ENCODE measurements at places on chromosomes 16 and 17.

- no peak for DNase-seq
These were observed 23.1 kb upstream of the TMEM94 start for GRCh38 chr17:75433218-75433783.

GRCh38 chr17:28319598-28319935, 567 bp downstream of the TMEM97 start:
- DNase-seq = no peak

DNA sequence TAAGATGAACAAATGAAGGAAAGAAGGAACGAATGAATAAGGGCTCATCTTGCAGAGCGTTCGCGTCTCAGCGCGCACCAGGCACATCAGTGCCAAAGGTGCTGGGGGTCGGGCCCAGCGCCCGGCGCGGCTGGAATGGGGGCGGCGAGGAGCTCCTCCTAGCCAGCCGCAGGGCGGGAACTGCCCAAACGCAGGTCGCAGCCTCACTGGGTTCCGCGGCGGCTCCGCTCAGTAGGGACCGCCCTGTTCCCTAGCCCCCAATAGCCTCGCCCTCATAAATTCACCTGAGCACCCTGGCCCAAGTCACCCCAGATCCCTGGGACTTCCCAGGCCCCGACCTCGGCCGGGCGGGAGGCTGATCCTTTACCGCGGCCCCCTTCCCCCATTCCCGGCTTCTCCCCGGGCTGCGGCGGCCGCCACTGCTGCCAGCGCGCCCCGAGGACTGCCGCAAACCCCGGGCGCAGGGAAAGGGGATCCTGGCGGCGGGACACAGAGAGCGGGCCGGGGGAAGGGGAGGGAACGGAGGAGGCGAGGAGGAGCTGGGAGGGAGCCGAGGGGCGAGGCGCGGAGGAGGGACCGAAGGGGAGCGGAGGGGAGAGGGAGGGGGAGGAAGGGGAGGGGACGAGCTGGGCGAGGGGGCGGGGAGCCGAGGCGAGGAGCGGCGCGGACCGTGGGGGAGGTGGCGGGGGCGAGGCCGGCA, 377 bp upstream of the CRHR1 start:
- DNase-seq = no peak

GRCh38 chr17:32259586-32259985, 6.0 kb upstream of the RHBDL3 start:
- no peak for DNase-seq

DNA sequence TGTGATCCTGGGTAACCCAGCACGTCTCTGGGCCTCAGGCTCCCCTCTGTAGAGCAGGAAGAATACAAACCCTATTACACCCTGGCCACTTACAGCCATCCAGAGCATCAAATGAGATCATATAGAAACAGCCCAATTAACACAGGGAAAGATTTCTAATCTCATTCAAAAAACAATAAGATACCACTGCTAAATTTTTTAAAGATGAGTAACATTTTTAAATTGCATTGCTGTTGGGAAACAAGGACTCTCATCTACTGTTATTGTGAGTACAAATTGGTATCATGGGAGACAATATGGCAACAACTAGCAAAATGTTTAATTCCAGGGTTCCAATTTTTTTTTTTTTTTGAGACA, 41.1 kb downstream of the SRL start:
- no peak for DNase-seq

DNA sequence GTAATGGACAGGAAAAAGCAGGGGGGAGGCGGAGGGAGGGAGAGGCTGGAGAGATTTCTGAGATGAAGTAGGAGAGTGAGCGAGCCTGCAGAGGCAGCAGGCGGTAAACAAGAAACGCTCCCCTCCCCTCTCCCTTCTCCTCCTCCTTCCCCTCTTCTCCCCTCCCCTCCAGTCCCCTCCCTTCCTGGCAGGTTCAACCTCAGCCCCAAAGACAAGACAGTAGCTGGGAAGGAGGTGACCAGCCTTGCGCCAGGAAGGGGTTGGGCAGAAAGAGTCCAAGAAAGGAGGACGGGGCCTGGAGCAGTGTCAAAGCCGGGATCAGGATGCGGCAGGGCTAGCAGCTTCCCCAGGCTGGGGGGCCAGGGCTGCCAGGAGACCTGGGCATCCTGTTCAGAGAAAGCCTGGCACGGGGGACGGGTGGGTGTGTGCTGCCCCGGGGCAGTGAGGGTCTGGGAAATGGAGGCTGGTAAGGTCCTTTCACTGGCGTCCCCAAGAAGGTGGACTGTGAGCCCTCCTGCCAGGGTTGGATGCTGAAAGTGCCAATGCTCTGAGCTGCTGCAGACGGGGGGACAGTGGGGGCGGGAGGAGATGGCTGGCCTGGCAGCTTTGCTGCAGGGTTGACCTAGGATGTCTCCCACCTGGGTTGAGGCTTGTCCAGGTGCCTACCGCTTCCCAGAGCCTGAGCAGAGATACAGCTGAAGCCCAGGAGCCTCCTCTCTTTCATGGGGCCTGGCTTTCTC, 261.6 kb upstream of the TNRC6C start:
- no peak for DNase-seq

GRCh38 chr17:64339516-64340490, 50.9 kb downstream of the PECAM1 start:
- DNase-seq = no peak

GRCh38 chr17:51166198-51166986, at the start of gene NME2:
Gene NME2 (plus strand): TSS chr17:51166411. CDS start chr17:51166831, 420 bp downstream.
- DNase-seq = peak; percentile 90

- DNase-seq = no peak
These were observed 229.1 kb upstream of the ZFHX3 start for GRCh38 chr16:73277071-73277470.

- DNase-seq = no peak
These were observed 140.2 kb upstream of the CIBAR2 start for GRCh38 chr16:85252461-85252860.

DNA sequence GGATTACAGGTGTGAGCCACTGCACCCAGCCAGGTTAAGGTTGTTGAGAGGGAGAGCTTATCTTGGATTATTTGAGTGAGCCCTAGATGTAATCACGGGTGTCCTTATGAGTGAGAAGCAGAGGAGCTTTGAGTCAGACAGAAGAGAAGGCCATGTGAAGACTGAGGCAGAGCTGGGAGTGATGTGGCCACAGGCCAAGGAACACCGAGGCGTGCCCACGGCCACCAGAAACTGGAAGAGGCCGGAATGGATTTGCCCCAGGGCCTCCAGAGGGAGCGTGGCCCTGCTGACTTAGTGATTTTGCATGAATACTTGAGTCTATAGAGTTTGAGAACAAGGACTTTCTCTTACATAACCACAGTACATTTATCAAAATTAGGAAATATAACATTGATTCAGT, 137.7 kb downstream of the RPTOR start:
- DNase-seq = no peak

GRCh38 chr16:24984903-24985675, 30.1 kb downstream of the ARHGAP17 start:
- no peak for DNase-seq

DNA sequence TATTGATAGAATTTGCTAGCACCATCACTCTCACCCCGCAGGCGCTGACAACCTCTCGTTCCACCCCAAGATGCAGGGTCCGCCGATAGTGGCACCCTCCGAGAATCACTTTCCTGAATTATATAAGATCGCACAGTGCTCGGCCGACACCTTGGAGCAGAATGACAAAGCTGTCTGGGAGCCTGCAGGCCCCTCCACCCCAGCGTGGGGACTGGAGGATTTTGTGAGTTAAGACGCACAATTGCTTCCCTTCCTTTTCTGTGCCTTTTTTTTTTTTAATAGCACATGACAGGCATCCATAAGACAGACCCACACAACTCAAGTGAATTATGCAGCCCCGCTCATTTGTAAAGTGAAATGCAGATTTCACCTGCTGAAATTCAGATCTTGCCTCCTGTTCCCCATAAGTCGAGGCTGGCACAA, 155.3 kb downstream of the C16orf78 start:
- DNase-seq = no peak

- peak; percentile 92 for DNase-seq
These were observed 33.2 kb downstream of the CYTH1 start for GRCh38 chr17:78748730-78749317.

DNA sequence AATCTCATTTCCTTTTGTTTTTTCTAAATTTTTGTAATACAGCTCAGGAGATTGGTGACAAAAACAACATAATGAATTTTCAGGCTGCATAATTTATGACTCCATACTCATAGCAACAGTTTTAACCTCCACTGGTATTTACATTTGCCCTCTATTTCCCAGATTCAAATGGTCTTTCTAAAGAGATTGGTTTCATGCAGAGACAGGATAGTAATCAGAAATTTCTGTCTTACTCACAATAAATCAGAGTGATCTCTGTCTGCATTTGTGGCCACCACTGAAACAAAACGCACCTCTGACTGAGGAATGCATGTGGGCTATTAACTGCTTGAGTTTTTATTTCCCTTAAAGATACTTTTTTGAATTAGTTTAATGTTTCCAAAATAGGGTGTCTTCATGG, 1526.0 kb downstream of the CDH8 start:
- no peak for DNase-seq

DNA sequence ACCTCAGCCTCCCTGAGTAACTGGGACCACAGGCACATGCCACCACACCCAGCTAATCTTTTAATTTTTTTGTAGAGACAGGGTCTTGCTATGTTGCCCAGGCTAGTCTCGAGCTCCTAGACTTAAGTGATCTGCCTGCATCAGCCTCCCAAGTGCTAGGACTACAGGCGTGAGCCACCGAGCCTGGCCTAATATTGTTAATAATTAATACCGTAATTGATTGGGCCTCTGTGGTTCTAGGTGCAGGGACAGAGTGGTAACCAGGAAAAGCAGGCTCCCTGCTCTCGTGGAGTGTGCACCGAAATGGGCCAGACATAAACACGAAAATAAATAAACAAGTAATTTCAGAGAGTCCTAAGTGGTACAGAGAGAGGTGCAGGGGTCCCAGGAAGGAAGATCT, 241.0 kb downstream of the GSG1L start:
- no peak for DNase-seq

GRCh38 chr17:64617125-64617780, 44.9 kb downstream of the SMURF2 start:
- DNase-seq = peak; percentile 37

DNA sequence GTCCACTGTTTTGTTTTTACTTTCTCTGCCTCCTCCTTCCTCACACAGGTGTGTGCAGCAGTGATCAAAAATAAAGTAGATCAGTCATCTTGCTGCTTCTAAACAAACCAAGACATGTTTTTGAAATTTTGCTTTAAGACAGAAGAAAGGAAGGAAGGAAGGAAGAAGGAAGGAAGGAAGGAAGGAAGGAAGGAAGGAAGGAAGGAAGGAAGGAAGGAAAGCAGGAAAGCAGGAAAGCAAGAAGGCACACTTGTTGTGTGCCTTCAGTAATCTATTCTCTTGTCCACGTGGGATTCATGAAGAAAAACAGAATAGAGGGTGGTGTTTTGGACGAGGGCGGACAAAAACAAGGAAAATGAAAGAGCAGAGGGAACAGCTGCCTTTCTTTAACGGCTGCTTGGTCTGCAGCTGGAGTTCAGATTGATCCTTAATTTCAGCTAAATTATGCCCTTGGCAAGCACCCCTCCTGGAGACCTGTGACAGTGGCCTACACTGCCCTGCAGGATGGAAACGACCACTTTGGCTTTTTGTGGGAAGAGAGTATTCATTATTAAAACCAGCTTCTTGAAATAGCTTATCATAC, 188.5 kb upstream of the IRX3 start:
- no peak for DNase-seq

DNA sequence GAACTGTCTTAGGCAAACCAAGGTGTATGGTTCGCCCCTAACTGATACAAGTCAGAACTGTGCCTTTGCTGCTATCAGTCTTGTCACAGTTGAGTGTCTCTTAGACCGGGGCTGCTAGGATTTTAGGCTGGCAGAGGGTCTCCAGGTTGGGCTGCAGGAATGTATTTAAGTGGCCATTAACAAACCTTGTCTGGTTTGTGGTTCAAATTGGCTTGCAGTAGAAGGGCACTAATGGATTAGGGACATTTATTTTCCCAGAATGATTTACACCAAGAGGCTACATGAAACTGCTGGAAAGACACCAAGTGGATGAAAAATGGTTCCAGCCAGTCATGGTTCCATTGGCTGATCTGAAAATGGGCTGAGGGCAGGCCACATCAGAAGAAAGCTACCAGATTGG, 5.1 kb downstream of the VAT1L start:
- DNase-seq = no peak

DNA sequence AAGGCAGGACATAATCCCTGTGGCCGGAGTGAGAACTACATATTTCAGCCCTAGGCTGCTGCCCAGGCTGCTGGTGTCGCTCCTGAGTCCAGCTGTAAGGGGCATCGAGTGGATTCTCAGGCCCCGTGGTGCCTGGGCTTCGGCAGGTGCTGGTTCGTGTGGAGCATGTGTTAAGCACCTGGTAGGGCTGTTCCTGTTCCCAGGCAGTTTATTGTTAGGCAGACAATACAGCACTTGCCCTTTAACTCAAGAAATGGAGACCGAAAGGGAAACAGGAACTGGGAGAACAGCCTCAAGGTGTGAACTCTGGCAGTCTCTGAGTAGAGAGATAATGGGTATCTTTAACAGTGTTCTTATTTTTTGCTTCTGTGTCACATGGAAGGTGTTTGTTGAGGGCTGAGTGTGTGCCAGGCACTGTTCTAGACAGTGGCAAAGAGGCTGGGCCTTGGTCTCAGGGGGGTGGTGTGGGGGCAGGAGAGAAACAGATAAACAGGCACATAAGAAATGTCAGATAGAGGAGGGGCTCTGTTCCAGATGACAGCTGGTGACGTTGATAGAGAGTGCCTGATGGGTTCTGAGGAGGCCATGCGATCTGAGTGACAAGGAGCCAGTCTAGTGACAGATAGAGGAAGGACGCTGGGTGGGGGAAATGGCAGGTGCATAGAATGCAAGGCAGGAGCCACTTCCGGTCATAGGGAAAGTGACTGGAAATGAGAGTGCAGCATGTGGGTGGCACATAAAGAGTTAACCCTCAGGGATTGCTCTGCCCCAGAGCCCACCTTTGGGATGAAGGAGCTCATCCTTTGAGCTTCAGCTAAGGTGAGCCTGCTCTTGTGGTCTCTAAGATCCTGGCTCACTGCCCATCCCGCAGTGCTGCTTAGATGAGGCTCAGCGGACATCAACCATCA, 33.8 kb downstream of the EPN2 start:
- DNase-seq = no peak
